NCI-H510A (cell line): ENCODE measurements at places on chromosomes 2 and 18.

DNA sequence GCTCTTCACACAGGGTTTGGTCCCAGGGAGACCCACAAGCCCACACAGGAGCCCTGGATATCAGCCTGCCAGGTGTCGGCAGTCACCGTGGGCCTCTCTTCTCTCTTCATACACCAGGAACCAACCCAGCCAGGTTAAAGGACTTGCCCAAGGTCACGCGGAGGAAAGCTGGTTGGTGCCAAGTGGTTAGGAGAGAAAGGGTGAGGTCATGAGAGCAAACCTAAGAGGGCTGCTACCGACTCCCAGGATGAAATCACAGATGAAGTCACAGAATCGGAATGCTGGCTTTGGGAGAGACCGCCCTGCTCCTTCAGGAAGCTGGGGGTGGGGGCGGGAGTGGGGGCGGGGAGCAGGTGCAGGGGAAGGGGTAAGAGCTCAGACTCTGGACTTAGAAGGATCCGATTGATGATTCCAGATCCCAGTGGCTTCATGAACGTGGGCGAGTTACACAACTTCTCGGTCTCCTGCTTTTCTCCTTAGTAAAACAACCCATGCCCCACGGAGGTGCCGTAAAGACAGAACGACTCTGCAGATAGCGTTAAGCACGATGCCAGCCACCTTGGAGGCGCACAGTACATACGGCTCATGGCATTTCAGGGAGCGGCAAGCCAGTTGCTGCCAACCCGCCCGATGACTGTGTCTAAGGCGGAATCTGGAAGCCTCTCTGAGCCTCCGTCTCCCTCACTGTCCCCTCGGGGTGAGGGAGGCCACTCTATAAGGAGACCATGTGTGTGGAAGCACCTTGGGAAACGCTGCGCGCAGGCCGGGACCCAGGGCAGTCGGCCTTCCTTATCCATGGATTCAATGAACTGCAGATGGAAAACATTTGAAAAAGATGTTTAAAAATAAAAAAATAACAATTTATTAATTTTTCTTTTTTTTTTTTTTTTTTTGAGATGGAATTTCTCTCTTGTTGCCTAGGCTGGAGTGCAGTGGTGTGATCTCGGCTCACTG lies 23.0 kb upstream of the TAF1B start:
- no peak for DNase-seq

DNA sequence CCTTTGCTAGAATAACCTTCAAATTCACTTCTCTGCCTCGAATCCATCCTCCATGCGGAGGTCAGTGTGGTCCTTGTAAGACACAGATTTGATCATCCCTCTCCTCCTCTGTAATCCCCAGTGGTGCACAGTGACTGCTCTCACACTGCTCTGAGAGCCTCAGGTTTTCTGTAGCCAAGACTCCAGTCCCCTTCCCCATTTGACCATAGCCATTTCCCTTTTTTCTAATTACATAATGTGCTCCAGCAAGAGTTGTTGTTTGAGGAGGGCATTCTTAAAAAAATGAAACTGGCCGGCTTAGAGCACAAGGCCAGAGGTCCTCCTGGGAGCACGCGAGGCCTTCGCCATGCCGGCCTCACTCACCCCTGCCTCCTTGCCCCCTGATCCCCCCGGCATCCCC lies 34.7 kb upstream of the LPIN1 start:
- no peak for DNase-seq

- DNase-seq, result no peak
These were observed 8.9 kb upstream of the PCBP1 start for GRCh38 chr2:70078384-70078783.

GRCh38 chr2:199704358-199705238 lies 146.4 kb downstream of the FTCDNL1 start:
- no peak for DNase-seq

DNA sequence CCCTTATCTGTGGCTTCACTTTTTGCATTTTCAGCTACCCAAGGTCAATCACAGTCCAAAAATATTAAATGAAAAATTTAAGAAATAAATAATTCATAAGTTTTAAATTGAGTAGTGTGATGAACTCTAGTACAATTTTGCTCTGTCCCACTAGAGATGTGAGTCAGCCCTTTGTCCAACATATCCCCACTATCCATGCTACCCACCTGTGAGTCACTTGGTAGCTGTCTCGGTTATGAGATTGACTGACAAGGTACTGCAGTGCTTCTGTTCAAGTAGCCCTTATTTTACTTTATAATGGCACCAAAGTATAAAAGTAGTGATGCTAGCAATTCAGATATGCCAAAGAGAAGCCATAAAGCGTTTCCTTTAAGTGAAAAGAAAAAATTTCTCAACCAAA lies 28.8 kb downstream of the ADCY3 start:
- DNase-seq, result no peak

DNA sequence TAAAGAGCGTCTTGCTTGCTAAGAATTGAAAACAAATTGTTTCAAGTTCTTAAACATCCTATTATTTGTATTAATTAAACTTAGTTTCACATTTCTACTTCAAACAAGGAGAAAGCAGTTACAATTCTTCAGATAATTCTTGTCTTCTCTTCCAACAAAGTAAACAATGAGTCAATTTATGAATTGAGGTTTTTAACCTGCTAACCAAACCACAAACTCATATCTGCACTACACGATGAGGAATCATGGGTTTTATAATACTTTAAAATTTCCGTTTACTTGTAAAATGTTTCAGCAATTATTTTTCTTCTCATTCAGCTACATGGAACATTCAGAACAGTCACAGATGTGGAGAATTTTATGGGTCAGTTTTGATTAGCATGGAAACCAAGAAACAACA lies 114.2 kb downstream of the SPIRE1 start:
- no peak for DNase-seq

DNA sequence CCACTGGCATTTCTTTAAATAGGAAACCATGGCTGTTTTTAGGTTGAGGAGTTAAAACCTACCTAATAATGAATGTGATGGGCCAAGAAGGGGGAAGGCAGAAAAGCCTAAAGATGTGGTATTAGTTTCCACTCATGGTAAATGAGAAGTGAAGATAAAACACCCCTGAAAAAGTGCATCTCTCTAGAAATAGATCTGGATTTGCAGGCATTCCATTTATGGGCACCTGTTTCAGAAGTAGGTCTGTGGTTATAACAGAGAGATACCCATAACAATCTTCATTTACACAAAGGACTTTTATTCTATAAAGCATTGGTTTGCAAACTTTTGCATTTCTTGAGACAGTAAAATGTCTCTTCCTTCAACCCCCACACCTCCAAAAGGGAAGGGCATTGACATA lies 62.1 kb downstream of the PRKCE start:
- DNase-seq, result no peak

DNA sequence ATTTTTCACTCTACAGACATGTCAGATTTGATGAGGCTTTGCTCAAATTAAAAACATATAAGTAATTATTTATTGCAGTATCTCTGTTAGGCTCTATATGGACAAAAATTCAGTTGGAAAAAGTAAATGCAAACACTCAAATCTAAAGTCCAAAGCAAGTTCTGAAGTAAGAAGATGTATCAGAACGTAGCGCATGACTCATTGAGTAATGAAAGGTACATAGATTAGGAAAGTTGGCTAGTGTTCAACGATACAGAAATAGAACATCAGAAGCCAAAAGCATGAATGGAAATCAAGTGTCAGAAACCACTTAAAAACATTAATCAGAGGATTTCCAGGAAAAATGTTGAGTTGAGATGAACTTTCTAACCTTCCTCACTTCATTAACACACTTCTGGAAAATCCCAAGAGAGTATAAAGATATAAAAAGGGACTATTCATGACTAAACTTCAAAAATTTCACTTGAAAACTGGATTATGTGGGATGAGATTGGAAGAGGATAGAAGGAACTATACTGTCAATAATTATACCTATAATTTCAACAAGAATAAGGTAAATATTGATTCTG lies 494.1 kb downstream of the LRRTM4 start:
- DNase-seq, result no peak
